ENCODE measurements at places on chromosomes 5 and 9. TPM values are rescaled to one million over a fixed set of nuclear protein-coding genes. Genes with fewer than 3 reads are reported as not detected.

PALM2AKAP2 gene
- not detected for total RNA-seq

GRCh38 chr5:9212605-9213004 lies 333.3 kb downstream of the SEMA5A start:
- DNase-seq, result no peak

DNA sequence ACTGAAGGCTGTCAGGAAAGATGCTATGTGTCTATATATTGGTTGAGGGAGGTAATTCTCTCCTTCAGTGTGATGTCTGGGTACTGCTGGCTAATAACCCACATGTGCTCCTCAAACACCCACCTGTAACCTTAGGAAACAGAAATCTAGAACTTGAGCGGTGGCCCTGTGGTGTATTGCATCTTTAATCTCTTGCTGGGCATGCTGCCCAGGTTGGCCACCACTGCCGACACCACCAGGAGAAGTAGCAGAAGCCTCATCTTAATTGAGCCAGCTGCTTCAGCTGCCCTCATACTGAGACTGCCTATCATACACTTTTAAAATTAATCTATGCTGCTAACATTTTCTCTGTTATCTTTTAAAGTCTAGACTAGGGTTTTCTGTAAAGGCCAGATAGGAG lies 103.5 kb upstream of the C5orf63 start:
- DNase-seq, result no peak

GRCh38 chr9:110206389-110206788 lies 1.6 kb downstream of the C9orf152 start:
- no peak for DNase-seq

DIPK1B gene
- not detected for total RNA-seq

ST6GALNAC4 gene
- total RNA-seq, result 24.7 TPM

GRCh38 chr5:36720688-36721087 lies 114.3 kb downstream of the SLC1A3 start:
- no peak for DNase-seq

PCDHA12 gene
- not detected for total RNA-seq

DNA sequence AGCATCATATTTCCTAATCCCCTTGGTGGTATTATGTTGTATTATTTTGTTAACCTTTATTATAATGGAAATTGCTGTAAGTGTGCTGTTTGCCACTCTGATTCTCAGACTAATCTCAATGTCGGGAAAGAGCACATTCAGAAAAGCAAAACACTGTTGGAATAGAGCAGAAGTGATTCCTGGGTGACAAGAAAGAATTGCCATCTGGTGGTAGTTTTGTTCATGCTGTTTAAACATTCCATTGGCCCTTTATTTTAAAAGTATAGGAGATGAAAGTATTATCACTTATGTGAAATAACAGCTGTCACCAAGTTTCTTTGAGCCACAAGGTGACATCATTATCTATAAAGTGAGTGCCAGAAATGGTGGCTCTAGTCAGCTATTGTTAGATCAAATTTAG lies 301.3 kb upstream of the SGCD start:
- no peak for DNase-seq

NDUFB6 gene
- 61.7 TPM for total RNA-seq

- DNase-seq, result no peak
Observed at GRCh38 chr5:132268769-132269551, 11.5 kb downstream of the PDLIM4 start.

DNA sequence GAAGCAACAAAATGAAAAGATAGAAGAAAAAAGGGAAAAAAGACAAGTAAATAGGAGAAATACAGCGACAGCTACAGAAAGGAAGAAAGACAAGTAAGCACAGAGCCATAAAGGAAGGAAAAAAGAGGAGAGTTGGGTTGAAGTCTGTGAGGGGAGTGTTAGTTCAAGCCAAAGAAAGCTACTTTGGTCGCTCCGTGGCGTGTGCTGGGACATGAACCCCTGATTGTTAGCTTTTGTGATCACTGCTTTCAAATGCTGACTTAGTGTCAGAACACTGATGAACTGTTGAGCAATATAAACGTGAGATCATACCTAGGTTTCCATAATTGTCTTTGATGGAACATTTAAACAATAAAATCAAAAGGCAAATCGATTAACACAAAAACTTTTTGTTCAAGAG lies 370.1 kb downstream of the TMEM161B start:
- no peak for DNase-seq

DNA sequence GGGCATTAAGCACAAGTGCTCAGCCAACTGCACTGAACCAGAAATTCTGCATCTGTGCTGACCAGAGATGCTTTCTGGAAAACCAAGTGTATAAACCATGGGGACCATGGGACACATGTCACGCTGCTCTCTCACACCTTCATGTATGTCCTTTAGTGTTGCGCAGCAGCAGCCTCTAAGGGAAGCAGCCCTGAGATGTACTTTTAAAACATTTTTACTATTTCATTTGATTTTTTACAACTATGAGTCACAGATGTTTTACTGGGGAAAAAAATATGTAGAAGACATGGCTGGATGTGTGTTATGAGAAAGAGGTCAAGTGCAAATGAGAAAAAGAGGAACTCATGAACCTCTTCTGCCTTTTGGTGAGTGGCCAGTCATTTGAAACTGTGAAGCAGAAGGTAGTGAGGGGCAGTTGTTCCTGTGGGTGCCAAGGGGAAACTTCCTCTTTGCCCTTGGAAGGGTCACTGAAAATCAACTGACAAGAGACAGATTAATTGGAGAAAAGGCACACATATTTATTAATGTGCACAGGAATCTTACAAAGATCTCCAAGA lies 31.4 kb upstream of the SYK start:
- no peak for DNase-seq

DNA sequence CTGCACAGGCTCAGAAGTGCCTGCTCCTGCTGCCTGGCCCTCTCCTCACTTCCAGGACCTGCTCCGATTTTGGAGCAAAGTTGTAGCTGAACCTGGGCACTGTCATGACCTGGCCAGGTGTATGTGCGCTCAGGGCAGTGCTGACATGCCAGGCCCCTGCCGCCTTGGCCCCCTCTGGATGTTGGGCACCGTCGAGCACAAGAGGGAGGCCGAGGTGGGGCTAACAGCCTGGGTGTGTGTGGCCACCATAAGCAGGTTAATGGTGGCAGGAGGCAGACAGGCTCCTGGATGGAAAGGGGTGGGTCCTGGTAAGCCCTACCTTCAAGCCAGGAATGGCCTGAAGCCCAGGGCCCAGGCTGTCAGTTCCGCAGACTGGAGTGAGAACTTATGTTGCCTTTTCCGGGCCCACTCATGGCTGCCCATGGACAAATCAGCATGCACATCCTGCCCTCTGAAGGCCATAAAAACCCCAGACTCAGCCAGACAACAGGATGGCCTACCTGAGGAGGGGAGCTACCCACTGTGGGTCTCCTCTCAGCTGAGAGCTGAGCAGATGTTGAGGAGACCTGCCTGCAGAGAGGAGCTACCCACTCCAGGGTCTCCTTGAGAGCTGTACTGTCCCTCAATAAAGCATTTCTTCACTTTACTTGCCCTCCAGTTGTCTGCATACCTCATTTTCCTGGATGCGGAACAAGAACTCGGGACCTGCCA lies 66.2 kb downstream of the NACC2 start:
- no peak for DNase-seq

- DNase-seq, result no peak
Observed at GRCh38 chr5:93164690-93165089, 416.3 kb downstream of the NR2F1-AS1 start.

DNA sequence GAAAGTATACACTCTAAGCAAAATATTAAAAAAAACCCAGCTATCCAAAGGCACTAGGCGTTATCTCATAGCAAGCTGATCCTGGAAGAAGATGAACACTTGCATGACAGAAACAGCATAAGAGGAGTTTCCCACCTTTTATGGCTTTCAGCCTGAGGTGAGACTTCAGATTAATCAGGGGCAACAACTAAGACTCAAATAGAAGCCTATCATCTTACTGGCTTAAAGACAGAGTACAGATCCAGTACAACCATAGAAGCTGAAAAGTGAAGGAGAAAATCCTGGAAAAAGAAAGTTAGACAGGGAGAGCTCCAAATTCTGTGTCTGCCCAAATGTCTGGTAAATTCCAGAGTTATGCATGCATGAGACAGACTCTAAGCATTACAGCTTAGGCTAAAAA lies 360.8 kb upstream of the KCNN2 start:
- no peak for DNase-seq

CCDC180 gene
- 1.1 TPM for total RNA-seq

- DNase-seq, result no peak
Observed at GRCh38 chr5:159901308-159901707, 15.0 kb upstream of the ADRA1B start.

DNA sequence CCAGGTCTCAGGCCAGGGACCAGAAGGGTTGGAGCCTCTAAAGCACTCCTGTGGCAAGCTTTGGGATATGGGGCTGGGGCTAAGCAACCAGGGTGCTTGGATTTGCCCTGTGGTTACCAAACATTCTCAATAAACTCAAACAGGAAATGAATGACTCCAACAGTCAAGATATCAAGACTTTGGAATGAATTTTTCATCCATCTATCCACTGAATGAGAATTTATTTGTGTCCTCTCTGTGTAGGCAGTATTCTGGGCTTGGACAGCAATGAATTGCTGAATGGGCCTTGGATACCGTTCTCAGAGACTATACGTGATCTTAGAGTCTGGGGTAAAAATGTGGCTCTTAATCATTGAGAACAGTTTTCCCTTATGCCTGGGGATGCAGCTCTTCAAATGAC lies 212.5 kb downstream of the DAB2IP start:
- no peak for DNase-seq

GRCh38 chr9:95551406-95551805 lies 34.6 kb upstream of the PTCH1 start:
- no peak for DNase-seq
